ENCODE measurements at places on chromosomes 1 and 21. TPM values are rescaled to one million over a fixed set of nuclear protein-coding genes. Genes with fewer than 3 reads are reported as not detected.

SLAMF7 gene
- 0.71 TPM for total RNA-seq

LCE3E gene
- total RNA-seq = not detected

TFF2 gene
- total RNA-seq = not detected

C1QA gene
- 234 TPM for total RNA-seq

- no peak for DNase-seq
Measured at GRCh38 chr1:78143152-78143551, 97.4 kb downstream of the GIPC2 start.

DNA sequence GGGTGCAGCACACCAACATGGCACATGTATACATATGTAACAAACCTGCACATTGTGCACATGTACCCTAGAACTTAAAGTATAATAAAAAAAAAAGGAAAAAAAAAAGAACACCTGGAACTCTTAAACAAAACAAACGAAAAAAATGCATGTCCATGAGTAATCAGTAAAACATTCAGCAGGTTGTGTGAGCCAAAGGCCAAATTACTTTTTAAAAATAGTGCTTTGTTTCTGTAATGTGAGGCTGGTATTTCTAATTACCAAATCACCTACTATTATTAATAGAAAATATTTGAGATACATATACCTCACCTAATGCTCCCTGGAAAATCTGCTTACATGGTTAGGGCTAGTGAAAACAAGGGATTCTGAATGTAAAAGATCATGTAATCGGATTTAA lies 294.4 kb upstream of the NR5A2 start:
- DNase-seq = no peak

Data from thoracic aorta (tissue), 2 donors.